ENCODE measurements at places on chromosomes 6 and 20.
A peak's percentile ranks its signal among the peaks of the same experiment; 100 is the strongest.

DNA sequence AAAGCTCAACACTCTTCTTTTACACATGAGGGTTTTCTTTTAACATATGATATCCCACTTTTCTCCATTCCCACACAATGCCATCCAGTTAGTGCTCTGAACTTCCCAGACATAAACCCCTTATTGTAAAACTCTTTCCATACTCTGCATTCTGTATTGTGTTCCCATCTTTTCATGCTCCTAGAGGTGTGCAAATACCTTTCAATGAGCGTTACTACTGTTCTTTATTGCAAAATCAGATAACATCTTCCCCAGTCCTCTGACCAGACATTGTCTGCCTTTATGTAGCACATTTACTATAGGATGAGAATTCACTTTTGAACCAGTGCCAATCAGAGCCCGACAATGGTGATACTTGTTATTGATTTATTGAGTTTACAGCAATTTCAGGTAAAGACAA, 296.2 kb downstream of the GRIK2 start:
- no peak for DNase-seq

- DNase-seq, result peak; percentile 42
Measured at GRCh38 chr6:135647521-135647920, 150.0 kb upstream of the AHI1 start.

GRCh38 chr6:90336388-90336947, 39.8 kb upstream of the BACH2 start:
- DNase-seq, result no peak

- DNase-seq, result no peak
Measured at GRCh38 chr6:72064399-72064975, 178.1 kb downstream of the RIMS1 start.

DNA sequence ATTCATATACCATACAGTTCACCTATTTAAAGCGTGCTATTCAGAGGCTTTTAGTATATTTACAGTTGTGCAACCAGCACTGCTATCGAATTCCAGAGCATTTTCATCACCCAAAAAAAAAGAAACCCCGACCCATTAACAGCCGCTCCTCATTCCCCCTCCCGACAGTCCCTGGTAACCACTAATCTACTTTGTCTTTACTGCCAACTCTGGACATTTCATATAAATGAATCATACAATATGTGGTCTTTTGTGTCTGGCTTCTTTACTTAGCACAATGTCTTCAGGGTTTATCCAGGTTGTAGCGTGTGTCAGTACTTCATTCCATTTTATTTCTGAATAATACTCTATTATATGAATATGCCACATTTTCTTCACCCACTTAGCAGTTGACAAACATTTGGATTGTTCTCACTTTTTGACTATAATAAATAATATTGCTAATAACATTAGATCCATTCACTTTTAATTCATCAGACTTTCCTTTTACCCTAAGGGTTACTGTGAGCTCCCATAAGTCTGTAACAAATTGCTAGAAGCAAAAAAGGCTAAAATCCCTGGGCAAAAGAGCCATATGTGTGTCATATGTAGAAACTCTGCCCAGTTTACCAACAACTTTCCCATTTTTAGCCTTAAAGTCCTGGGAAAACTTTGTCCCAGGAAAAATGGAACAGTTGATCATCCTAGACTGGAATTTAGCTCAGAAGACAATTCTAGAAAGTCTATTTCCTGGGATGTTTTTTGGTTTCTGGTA, 23.2 kb upstream of the ROS1 start:
- DNase-seq, result no peak

DNA sequence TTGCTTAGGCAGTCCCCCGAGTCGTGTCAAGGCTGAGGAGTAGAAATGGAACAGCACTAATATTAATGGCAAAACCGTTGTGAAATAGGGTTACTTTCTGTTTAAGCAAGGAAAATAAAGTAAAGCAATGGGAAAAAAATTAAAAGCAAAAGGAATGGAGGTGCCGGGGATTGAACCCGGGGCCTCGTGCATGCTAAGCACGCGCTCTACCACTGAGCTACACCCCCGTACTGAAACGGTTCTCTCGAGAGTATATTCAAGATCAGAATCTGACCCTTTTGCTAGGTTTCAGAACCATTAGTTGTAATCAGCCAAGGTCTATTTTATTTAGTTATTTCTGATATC, 85.5 kb downstream of the TRIM27 start:
- DNase-seq, result peak; percentile 84

DNA sequence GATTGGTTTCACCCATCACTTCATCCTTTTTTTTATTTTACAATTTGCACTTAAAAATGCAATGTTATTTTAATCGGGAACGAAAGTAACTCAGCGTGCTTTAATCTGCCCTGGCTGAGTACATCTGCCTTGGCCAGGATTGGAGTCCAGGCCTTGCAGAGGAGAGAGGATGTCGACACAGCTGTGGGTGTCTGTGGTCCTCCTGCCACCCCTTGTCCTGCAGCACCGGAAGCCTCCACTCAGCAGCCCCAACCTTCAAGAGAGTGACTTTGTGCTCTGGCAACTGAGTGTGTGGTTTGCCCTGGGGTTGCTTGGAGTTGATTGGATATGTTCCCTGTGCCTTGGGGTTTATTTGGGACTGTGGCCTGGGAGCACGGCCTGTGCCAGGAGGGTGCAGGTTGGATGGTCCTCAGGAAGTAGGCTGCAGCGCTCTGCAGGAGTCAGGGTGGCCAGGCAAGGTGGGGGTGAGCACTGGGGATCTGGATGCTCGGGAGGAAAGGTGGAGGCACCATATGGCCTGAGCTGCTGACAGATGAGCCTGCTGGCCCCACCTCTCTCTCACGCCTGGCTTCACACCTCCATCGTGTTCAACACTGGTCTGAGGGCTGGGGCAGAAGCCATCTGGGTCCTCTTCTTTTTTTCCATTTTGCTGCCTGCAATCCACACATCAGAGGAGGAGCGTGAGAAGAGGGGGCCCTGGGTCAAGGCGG, 4.3 kb downstream of the MYT1 start:
- DNase-seq, result no peak

DNA sequence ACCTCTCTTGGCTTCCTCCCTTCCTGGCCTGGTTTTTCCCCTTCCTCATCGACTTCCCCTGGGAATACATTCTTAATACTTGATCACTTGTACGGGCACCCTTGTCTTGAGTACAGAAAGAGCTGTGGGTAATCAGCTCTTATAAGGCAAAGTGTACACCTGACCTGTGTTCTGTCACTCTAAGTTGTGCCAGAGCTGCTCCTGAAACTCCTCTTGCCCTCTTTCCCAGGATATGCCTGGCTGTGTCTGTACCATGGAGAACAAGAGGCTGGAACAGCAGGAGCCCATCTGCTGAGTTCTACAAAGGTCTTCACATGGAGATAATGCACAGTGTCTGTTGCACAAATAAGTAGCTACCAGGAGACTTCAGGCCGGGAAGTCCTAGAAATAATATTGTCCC, 110.1 kb downstream of the FOXA2 start:
- no peak for DNase-seq

DNA sequence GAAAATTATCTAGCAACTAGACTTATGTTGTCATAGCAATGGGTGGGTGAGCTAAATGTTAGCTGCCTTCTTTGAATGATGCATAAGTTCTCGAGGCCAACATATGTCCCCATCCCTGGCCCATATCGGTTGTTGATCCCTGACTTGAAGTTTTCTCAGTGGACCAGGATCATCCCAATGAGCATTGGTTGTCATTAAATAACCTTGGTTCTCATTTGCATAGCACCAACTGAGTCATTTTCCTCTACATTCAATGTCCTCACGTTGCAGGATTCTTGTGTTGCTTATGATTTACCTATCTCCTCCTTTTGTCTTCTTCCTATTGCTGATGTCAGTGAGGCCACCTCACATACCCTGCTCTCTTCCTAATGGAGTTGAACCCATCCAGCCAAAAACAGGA, 12.1 kb upstream of the AHCY start:
- no peak for DNase-seq
